ENCODE measurements at places on chromosomes 2 and 18.

DNA sequence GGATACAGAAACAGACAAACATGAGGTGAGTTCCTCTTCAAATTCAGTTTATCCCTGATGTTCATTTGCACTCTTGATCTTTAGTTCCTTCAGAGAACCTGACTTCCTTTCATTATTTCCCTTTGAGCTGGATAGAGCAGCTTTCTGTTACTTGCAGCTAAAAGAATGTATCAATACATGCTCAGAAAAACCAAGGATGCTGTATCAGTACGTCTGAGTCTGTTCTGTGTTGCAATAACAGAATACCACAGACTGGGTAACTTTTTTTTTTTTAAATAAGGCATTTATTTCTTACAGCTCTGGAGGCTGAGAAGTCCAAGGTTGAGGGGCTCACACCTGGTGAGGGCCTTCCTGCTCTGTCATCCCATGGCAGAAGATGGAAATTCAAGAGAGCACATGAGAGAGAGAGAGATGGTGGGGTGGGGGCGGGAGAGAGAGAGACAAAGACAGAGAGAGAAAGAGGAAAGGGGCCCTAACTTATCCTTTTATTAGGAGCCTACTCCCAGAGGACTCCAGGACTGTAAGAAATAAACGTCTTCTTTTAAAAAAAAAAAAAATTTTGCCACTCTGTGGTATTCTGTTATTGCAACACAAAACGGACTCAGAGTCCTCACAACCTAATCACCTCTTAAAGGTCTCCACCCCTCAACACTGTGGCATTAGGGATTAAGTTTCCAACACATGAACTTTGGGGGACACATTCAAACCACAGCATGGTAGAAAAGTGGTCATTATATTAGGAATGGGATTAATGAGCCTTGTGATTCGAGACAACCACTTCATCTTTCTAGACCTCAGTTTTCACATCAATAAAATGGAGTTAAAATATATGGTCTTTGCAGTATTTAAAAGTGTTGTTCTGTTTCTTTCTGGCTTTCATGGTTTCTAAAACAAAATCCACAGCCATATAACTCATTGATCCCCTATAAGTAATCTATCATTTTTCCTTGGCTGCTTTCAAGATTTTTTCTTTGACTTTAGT, 18.4 kb upstream of the SELENOI start:
- no peak for DNase-seq

DNA sequence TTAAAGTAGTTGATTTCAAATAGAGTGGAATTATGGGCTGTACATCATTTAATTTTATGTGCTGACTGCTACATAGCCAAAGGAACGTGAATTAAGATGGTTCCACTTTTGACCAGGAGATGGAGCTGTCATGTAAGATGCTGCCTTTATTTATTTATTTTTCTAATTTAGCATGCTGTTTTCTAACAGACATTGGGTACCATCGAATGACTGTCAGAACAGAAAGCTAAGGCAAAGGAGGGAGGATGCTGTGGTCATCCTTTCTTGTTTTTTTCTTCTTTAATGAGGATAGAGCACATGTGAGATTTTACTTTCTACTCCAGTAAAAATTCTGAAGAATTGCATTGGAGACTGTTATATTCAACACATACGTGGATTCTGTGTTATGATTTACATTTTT, at the start of gene SCN2A:
TSS of gene SCN2A (plus strand) at position 185 of the 400 bp plus-strand sequence. CDS start 56,410 bp downstream, outside the sequence.
- DNase-seq: no peak

- DNase-seq: no peak
Measured at GRCh38 chr2:224359569-224359968, 42.3 kb downstream of the FAM124B start.

DNA sequence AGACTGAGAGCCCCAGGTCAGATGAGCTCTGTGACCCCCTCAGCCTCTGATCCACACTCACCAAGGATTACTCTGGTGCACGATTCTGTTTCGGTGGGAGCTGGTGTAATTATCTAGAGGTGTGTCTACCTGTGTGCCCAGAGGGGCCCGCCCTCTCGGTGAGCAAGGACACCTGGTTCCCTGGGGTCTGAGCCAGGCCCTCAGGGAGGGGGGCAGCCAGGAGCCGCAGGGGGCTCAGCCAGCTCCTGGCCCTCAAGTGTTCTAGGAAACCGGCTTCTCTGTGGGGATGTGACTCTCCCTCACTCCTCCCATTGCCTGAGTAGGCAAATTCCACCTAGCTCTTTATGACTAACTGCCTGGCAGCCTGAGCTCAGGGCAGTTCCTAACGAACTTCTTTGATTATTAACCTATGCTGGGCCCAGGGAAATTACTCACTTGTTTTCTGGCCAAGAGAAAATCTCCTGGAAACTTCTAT, 17.4 kb downstream of the AGAP1 start:
- DNase-seq: no peak

DNA sequence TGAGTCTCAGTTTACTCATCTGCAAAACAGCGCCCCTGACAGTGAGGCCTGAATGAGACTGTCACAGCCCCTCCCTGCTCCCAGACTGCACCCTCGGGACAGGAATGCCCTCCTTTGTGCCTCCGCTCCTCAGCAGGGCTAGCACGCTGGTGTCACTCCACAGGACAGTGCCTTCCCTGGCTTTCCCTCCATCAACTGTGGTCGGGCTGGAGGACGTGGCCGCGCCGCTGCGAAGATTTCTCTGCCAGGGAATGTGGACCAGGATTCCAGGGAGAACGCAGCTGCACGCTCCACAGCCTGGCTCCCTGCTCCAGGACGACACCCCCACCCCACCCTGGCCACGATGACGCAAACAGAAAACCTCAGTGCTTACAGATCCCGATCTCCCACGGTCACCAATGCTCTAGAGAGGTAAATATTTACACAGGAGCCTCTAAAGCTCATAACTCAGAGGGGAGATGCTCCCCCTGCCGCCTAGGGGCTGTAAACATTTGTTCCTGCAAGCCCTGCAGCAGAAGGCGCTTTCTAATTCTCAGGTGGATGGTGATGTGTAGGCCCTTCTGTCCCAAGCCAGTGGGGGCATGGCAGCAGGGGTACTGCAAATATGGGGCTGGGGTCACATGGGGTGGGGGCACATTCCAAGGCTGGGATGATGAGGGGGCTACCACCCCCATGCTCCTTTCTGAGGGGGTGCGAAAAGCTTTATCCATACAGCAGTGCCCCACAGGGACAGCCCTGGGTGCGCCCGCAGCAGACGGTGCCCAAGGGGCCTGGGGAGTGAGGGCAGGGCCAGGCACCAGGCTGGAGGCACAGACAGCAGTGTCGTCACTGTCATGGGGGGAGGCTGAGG, 12.4 kb downstream of the HS6ST1 start:
- no peak for DNase-seq

Measured in stimulated activated CD4-positive, alpha-beta T cell treated with anti-CD3 and anti-CD28 coated beads, Interleukin-12 subunit alpha, Interleukin-12 subunit beta, amount 100 ng/mL, for 4 hours (primary cell).